ENCODE measurements at places on chromosomes 2 and 18.

- no peak for DNase-seq
Measured at GRCh38 chr2:47226923-47227220, 71.8 kb upstream of the STPG4 start.

DNA sequence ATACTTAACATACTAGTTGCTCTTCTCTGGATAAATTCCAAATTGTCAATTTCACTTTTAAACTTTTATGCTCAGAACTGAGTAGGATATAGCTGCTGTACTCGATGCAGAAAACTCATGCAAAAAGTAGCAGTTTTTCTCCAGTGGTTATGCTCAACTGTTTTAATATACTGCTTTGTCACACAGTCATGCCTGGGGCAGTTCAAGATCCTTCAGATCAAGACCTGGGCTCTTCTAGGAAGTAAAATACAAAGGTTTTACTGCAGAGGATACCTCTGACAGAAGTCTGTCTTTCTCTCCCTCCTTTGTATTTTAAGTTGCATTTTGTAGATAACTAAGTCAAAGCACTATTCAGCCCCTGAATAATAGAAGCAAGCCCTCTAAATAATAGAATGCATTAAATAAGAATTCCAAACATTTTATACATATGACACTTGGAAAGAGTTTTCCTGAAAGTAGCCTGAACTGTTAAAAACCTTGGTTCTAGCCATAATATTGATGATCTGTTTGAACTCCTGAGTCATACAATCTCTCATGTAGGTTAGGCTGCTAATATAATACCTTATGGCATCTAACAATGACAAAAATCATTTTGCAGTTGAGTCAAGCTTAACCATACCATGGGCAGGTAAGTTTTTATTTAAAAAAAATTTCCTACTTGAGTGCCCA lies 183.3 kb upstream of the TRIB2 start:
- no peak for DNase-seq

DNA sequence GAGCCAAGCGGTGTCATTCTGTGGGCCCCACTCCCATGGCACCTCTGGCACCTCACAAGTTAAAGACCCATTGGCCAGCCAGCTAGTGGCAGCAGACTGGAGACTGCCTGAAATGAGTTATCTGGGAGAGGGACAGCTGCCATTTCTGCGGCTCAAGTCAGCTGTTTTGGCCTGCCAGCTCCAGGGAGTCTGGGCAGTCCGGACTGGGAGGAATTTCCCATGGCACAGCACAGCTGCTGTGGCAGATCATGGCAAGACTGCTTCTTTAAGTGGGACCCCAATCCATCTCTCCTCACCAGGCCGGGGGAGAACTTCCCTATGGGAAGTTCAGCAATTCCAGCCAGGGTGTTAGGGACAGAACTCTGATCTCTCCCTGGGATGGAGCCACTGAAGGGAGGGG lies 2187.6 kb upstream of the CELF4 start:
- no peak for DNase-seq

DNA sequence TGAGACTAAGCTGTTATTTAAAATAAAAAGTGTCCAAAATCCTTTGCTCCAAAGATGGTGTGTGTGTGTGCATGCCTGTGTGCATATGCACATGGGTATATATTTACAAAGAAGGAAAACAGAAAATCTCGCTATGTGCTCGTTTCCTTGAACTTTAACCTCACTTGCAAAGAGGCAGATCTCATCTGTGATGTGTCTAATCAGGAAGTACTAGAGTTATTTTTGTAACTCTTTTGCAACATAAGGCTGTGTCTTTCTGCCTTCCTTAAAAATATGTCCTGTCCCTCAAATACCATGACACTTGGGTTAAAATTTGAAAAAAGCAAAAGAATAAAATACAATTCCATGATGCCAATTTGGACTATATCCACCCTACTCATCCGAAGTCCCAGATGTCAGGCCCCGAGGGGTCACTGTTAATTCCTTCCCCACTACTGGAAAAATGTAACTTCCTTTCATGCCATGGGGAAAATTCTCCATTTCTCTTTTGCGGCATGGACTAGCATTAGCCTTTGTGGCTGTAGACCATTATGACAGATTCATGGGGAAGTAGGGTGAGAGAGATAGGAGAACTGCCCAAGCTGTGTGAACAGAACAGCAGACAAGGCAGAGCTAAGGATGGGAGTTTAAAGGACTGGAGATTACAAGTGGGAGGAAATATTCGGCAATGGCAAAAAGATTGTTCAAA lies 191.3 kb downstream of the MYO1B start:
- DNase-seq = no peak

- DNase-seq = no peak
Measured at GRCh38 chr2:128394007-128394730, 75.5 kb upstream of the HS6ST1 start.

DNA sequence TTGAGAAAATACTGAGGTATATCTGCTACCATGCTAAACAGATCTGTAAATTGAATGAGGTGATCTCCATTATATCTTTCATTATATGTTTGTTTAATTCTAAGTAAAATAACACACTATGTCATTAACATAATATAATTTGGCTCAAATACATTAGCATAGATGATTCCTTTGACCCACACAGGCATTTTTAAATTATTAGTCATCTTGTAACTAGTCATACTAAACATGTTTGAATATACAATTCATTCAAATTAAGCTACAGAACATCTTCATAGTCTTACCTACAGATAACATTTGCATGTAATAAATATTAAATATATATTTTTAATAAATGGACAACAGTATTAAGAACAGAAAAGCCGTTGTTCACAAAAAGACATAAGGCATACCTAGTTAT lies 52.7 kb upstream of the KYNU start:
- no peak for DNase-seq

GRCh38 chr2:134489732-134490384 lies 228.9 kb downstream of the TMEM163 start:
- no peak for DNase-seq

- peak; percentile 47 for DNase-seq
Measured at GRCh38 chr18:9916077-9916639, 2.3 kb downstream of the VAPA start.

GRCh38 chr18:37532917-37533316 lies 32.7 kb downstream of the CELF4 start:
- DNase-seq = no peak

GRCh38 chr18:78641689-78642231 lies 337.9 kb upstream of the SALL3 start:
- DNase-seq = no peak
